ENCODE measurements at places on chromosomes 12 and 14. TPM values are rescaled to one million over a fixed set of nuclear protein-coding genes. Genes with fewer than 3 reads are reported as not detected.
A peak's percentile ranks its signal among the peaks of the same experiment; 100 is the strongest.

- no peak for ATAC-seq
Observed at GRCh38 chr14:24085215-24085614, 8.9 kb upstream of the PCK2 start.

DNA sequence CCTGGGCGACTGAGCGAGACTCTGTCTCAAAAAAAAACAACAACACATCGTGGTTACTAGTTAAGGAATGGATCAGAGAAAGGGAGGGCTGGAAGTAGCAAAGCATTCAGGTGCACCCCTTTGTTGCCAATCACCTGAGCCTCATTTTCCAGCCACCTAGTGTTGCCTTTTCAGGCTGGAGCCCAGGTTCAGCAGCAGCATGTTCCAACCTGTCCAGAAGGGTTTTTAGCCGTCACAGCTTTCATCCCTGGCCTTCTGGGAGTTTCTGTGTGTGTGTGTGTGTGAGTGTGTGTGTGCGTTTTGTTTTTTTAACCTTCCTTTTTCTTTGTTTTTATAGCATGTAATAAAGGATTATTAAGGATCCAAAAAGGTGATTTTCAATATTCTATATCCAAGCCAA is 121.1 kb upstream of the ATF1 start:
- ATAC-seq: no peak

Gene SCAF11
- total RNA-seq: 116 TPM

- no peak for ATAC-seq
Observed at GRCh38 chr12:122961531-122962329, 4.5 kb downstream of the ABCB9 start.

DNA sequence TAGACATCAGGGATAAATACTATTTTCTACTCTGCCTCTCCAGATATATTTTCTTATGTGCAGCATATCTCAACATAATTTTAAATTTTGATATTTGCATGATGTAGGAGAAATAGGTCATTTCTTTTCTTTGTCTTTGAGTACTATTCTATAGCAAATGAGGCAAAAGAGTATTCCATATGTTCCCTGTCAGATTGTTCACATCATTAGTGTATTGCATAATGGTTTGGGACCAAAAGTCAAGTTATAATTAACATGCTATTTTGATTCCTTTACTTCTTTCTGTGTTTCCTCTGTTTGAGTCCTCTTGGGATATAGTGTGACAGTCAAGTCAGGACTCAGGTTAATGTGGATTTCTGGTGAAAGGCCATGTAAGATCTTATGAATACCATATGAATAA is 864.6 kb upstream of the FBXO33 start:
- ATAC-seq: no peak

GRCh38 chr14:100622708-100623485 is 35.7 kb upstream of the BEGAIN start:
- ATAC-seq: no peak

DNA sequence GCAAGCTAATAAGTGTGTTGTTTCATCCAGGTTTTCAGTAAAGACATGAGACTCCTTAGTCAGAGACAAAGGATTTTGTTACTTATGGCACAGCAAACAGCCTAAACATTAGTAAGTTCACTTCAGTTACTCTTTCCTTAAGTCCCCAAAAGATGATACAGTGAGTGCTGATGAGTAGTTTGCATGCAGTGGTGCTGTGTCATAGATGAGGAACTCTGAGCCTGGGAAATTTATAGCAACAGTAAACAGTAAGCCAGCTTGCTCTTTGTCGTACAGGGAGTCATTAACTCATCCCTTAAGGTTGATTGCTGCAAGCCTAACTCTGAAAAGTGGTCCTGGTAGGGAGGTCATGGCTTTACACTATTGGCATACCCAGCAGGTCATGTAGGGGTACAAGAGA is 208.6 kb upstream of the OR4E1 start:
- ATAC-seq: peak; percentile 48

- ATAC-seq: no peak
Observed at GRCh38 chr12:452667-453210, 7.0 kb upstream of the B4GALNT3 start.

DNA sequence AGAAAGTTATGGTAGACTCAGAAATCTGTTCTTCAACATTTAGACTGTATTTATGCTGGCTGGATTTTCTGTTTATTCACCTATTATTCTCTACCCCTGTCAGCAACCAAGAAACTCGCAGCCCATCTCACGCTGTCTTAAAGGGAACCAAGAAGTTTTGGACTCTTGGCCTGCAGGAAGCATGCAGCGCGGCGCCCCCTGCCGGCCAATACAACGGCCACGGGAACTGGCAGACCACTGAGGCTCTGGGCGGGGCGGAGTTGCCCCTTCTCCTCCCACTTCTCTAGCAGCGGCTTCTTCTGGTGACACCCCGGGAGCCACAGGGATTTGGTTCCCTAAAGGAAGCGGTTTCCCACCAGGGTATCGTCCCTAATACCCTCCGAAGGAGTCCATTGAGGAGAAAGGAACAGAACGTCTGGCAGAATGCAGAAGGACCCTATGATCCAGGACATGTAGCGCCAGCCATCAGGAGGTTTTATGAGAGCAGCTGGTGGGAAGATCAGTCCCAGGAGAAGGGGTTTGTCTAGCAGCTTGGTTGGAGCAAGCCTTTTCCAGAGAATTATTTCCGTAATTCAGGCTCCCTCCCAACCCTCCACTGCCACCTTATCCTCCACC is 21.0 kb upstream of the RNASE2 start:
- ATAC-seq: no peak

DNA sequence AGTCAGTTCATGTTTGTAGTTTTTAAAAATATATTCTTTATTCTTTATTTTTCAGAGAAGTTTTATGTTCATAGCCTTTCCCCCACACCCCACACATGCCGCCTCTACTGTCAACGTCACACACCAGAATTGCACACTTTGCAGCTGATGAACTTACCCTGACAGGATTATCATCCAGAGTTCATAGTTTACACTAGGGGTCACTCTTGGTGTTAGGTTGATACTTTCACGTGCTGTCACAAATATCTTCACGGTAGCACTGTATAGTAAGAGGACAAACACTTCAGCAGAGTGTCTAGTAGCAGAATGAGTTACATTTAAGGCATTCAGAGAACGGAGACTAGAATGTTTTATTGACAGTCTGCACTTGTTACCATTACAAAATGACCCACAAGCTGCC is 5.1 kb downstream of the DPPA3 start:
- ATAC-seq: no peak

Gene CCDC175
- total RNA-seq: not detected

- ATAC-seq: no peak
Observed at GRCh38 chr12:58372298-58372697, 430.9 kb downstream of the ATP23 start.

- ATAC-seq: no peak
Observed at GRCh38 chr12:131122631-131123030, 168.9 kb downstream of the ADGRD1 start.

- ATAC-seq: peak; percentile 25
Observed at GRCh38 chr12:111429828-111430432, 24.2 kb downstream of the SH2B3 start.
